ENCODE measurements at places on chromosomes 11 and 22.
A peak's percentile ranks its signal among the peaks of the same experiment; 100 is the strongest.

DNA sequence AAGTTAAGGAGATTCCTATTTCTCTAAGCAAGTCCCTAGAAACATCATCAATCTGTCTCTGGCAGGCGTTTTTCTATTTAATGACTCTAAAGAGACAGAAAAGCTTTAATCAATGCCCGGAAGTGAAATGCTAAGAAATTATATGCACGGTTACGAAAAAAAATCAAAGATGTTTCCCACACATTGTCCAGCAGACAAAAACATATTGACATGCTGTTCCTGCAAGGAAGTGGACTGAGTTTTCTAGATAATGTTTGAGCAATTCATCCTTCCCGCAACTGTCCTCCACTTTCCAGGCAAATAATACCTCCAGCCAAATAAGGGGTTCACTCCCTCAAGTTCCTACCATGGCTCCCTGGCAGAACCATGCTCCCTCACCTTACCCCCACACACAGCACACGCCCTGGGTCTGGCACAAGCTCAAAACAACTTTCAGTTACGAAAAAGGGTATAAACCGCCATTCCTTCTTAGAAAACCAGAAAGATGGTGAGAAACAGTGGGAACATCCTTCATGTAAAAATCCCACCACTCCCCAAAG is 29.6 kb downstream of the GALNT18 start:
- no peak for DNase-seq

DNA sequence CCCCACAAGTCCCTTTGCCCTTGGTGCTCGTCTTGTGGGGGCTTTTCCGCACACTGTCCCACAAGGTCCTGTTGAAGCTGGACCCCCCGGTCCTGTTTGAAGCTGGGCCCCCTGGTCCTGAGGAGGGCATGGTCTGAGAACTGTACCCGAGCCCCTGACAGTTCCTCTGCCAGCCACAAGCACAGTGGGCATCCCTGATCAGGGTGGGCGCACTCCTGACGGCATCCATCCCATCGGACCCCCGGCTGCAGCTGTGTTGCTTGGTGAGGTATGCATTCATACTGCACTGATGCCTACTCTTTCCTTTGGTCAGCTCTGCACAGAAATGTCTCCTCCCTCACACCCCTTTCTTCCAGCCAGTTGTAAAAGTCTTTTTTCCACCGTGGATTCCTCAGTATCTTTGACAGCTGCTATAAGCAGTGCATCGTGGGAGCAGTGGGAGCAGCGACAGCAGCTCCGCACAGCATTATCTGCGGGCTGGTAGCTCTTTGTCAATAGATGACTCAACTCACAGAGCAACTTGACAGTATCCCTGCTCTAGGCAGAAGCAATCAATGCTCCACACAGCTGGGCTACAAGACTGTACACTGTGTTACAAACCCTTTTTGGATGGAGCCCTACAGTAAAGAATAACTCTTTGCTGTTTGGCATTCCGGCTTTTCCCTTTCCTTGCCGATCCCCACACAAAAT is 1030.8 kb upstream of the CCDC90B start:
- DNase-seq = peak; percentile 30

DNA sequence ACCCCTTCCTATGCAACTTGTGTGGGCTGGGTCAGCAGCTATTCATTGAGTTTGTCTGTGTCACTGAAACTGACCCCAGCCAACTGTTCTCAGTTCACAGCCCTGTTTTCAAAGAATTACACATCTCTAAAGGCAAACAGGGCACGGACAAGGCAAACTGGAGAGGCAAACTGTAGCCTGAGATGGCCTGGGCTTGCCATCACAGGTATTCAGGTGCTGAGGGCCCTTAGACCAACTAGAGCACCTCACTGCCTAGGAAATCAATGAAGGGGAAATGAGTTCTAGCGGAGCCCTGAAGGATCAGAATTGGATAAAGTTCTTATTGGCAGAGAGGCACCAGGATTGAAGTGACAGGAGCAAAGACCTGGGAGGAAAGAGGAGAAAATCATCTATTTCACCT is 24.0 kb downstream of the PIK3IP1 start:
- DNase-seq = no peak

DNA sequence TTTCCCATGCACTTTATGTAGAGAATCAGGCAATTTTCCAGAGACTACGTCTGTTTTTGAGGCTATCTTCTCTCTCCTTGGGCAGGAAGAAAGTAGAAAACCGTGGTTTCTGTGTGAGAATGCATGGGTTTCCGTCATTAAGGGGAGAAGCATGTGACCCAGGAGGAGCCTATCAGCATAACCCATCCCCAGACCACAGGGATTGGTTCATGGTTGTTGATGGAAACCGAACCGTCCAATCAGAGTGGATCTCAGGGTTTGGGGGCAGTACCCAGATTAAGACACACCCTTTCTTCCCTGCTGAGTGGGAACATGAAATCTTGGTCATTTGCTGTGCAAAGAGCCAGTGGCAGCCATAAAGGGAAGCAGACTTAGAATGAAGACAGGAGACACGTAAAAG is 517.8 kb downstream of the MN1 start:
- no peak for DNase-seq

- no peak for DNase-seq
Observed at GRCh38 chr22:44956840-44957767, 52.7 kb downstream of the PHF21B start.

GRCh38 chr11:12280199-12280837 is 97.1 kb upstream of the PARVA start:
- no peak for DNase-seq

- no peak for DNase-seq
Observed at GRCh38 chr11:130076778-130077481, 7.2 kb downstream of the APLP2 start.

Measured in left hindlimb (tissue), 1 donor.